ENCODE measurements at places on chromosomes 3 and 15. TPM values are rescaled to one million over a fixed set of nuclear protein-coding genes. Genes with fewer than 3 reads are reported as not detected.

The CRTAP gene
- 197 TPM for total RNA-seq

The RETNLB gene
- total RNA-seq, result not detected

The DAZL gene
- not detected for total RNA-seq

The MAGI1 gene
- 84.7 TPM for total RNA-seq

The FBXO40 gene
- total RNA-seq, result not detected

The RTP4 gene
- 2.1 TPM for total RNA-seq

The NMD3 gene
- total RNA-seq, result 53.9 TPM

Data from dermis lymphatic vessel endothelial cell (primary cell).